ENCODE measurements at places on chromosomes 6 and 20. TPM values are rescaled to one million over a fixed set of nuclear protein-coding genes. Genes with fewer than 3 reads are reported as not detected.
A peak's percentile ranks its signal among the peaks of the same experiment; 100 is the strongest.

The NKX2-4 gene
- not detected for total RNA-seq

The ZHX3 gene
- 4.9 TPM for total RNA-seq

- no peak for DNase-seq
- no peak overlapping the region for H3K4me3 ChIP-seq
- H3K27ac ChIP-seq, result no peak overlapping the region
- no peaks in the 10 kb centered on the region for H3K27me3 ChIP-seq
Measured at GRCh38 chr20:50625986-50626677, 65.2 kb downstream of the RIPOR3 start.

GRCh38 chr6:132907914-132908313 lies 93.5 kb downstream of the RPS12 start:
- H3K36me3 ChIP-seq, result no peaks in the 10 kb centered on the region
- no peak overlapping the region for H3K4me3 ChIP-seq
- DNase-seq, result no peak
- H3K27ac ChIP-seq, result no peak overlapping the region

- H3K4me1 ChIP-seq, result no peaks in the 10 kb centered on the region
- H3K27me3 ChIP-seq, result no peaks in the 10 kb centered on the region
- H3K27ac ChIP-seq, result no peak overlapping the region
- DNase-seq, result no peak
- H3K36me3 ChIP-seq, result peaks cover 2% of the 10 kb centered on the region
Measured at GRCh38 chr6:24431045-24431451, 28.3 kb downstream of the MRS2 start.

The SLCO4A1 gene
- total RNA-seq, result 1.9 TPM

GRCh38 chr6:56524891-56525703 lies 117.6 kb downstream of the DST start:
- no peak overlapping the region for H3K27ac ChIP-seq
- DNase-seq, result no peak
- no peaks in the 10 kb centered on the region for H3K36me3 ChIP-seq

DNA sequence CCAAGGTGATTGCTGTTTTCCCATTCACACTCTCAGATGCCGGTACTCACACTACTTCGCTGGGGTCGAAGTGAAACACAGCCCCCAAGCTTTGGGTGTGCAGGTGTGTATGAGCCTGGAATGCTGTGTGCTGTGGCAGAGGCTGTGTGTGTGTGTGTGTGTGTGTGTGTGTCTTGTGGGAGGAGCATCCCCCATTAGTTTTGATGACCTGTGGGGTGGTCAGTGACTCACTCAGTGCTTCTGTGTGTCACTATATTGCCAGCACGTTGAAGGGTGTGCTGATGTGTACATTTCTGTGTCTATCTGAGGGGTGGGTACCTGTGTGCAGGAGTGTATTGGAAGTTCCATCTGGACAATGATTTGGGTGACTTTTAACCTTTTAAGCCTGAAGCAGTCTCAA lies 5.0 kb upstream of the SLC12A5 start:
- peaks cover 68% of the 10 kb centered on the region for H3K27me3 ChIP-seq
- H3K36me3 ChIP-seq, result peaks cover 11% of the 10 kb centered on the region
- DNase-seq, result no peak
- H3K4me1 ChIP-seq, result peaks cover 25% of the 10 kb centered on the region
- peak overlapping the region; percentile 86 for H3K4me3 ChIP-seq

GRCh38 chr6:53581173-53581773 lies 36.4 kb upstream of the GCLC start:
- H3K27ac ChIP-seq, result no peak overlapping the region
- H3K4me3 ChIP-seq, result no peak overlapping the region
- no peaks in the 10 kb centered on the region for H3K36me3 ChIP-seq
- no peaks in the 10 kb centered on the region for H3K27me3 ChIP-seq

- peaks cover 57% of the 10 kb centered on the region for H3K4me1 ChIP-seq
- H3K27me3 ChIP-seq, result no peaks in the 10 kb centered on the region
- H3K36me3 ChIP-seq, result peaks cover 2% of the 10 kb centered on the region
- no peak for DNase-seq
Measured at GRCh38 chr20:32204205-32205109, 3.1 kb downstream of the PLAGL2 start.

The DEFB115 gene
- not detected for total RNA-seq

DNA sequence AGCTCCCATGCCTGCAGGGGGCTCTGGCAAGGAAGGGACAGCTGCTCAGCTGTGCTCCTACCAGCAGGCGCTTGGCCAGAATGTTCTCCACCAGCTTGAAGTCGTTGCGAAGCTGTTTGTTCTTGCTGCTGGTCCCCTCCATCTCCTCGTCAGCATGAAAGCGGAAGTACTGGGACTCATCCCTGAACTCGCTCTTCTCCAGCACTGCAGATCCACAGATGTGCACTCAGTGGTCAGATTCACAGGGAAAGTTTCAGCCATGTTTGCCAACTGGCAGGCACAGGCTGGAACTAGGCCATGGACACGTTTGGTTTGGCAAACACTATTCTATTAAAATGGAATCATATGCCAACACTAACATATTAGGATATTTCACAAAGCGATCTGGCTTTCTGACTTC lies 167.9 kb downstream of the PREX1 start:
- DNase-seq, result no peak
- H3K4me3 ChIP-seq, result no peak overlapping the region
- H3K27me3 ChIP-seq, result no peaks in the 10 kb centered on the region
- peaks cover 37% of the 10 kb centered on the region for H3K36me3 ChIP-seq

DNA sequence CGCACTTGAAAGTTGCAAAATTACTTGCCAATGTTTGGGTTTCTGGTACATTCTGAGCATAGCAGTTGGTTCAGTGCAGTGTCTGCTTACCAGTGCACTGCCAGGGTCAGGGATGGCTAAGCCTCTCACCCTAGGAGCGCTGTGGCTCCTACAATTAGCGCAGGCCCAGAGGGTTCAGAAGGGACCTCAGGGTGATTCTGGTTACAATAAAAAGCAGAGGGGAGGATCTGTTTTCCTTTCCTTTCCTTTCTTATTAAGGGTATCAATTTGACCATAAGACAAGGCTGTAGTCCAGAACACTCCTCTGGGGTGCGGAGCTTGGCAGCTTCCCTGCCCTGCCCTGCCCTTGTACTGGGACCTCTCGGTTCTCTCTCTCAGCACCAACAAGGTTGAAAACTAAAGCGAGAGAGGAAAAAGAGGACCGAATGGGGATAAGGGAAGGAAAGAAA lies 2.6 kb downstream of the MAFB start:
- H3K36me3 ChIP-seq, result peaks cover 1% of the 10 kb centered on the region
- peaks cover 8% of the 10 kb centered on the region for H3K4me1 ChIP-seq
- no peak overlapping the region for H3K4me3 ChIP-seq
- no peak overlapping the region for H3K27ac ChIP-seq
- H3K27me3 ChIP-seq, result peaks cover 74% of the 10 kb centered on the region
- DNase-seq, result no peak

DNA sequence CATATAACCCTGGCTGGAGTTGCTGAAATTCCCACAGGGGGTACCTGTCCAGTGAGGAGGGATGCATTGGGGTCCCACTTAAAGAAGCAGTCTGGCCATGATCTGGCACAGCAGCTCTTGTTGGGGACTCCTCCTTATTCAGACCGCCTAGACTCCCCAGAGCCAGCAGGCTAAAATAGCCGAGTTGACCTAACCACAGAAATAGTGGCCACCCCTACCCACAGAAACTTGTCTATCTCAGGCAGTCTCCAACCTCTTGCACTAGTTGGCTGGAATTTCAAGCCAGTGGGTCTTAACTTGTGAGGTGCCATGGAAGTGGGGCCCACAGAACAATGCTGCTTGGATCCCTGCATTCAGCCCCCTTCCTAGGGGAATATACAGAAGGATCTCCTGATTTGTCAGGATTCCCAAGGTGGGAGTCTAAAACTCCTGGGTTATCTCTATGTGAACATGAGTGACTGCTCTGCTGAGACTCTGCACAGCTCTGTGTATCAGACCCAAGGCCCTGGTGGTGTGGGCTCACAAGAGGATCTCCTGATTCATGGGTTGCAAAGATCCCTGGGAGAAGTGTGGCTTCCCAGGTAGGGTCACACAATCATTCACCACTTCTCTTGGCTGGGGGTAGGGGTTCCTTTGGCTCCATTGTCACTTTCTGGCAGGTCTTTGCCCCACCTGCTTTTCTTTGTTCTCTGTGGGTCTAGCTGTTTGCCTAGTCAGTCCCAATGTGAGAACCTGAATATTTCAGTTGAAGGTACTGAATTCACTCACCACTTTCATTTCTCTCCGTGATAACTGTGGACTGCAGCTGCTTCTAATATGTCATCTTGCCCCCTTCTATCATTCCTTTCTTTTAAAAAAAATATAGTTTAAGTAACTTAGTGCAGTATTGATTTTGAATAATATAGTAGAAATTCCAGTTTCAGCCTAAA lies 65.5 kb upstream of the CLVS2 start:
- no peak overlapping the region for H3K4me3 ChIP-seq
- H3K4me1 ChIP-seq, result no peaks in the 10 kb centered on the region
- H3K27ac ChIP-seq, result no peak overlapping the region
- no peaks in the 10 kb centered on the region for H3K27me3 ChIP-seq
- H3K36me3 ChIP-seq, result no peaks in the 10 kb centered on the region
- no peak for DNase-seq

The CCN6 gene
- not detected for total RNA-seq

DNA sequence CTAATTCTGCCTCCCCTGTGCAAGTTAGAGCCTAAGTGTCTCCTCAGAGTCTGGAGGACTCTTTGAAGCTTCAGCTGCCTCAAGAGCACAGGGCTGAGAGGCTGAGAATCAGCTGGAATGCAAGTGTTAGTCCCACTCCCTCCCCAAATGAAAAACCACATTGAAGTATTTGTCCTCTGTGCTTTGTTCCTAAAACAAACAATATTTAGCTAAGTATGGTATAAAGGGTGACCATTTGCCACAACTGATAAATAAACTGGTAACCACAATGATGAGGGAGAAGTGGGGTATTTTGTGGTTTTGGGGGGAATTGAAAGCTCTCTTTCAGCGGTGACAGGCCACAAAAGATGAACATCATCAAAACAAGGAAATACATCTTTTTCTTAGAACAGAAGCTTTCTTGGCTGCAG lies 91.7 kb upstream of the HDDC2 start:
- no peak for DNase-seq
- H3K27me3 ChIP-seq, result peaks cover 27% of the 10 kb centered on the region
- H3K36me3 ChIP-seq, result no peaks in the 10 kb centered on the region
- no peak overlapping the region for H3K27ac ChIP-seq
- H3K4me3 ChIP-seq, result peak overlapping the region; percentile 41
- peaks cover 6% of the 10 kb centered on the region for H3K4me1 ChIP-seq

The HLA-G gene
- total RNA-seq, result 0.85 TPM

DNA sequence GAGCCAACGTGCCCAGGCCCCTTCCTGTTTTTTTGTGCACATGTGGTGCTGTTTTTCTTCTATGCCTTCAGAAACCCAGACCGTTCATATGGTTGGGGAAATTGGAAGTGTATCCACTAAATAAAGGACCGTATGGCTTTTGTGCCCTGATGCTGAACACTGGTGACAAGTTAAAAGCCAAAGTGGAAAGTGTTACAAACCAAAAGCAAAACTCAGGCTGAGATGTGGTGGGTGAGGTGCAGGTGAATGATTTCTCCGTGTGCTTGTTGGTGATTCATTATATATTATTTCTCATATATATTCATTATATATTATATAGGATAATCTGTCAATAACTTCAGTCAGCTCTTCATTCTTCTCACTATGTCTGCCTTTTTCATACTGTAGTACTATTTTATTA lies 148.6 kb downstream of the SOBP start:
- H3K36me3 ChIP-seq, result peaks cover 2% of the 10 kb centered on the region
- DNase-seq, result no peak
- no peak overlapping the region for H3K4me3 ChIP-seq
- no peaks in the 10 kb centered on the region for H3K4me1 ChIP-seq

The OPRM1 gene
- not detected for total RNA-seq

GRCh38 chr20:50394569-50394968 lies 115.6 kb upstream of the PTPN1 start:
- peaks cover 2% of the 10 kb centered on the region for H3K36me3 ChIP-seq
- H3K4me1 ChIP-seq, result peaks cover 7% of the 10 kb centered on the region
- no peak overlapping the region for H3K4me3 ChIP-seq
- H3K27ac ChIP-seq, result peak overlapping the region; percentile 6
- peaks cover 5% of the 10 kb centered on the region for H3K27me3 ChIP-seq
- DNase-seq, result no peak

DNA sequence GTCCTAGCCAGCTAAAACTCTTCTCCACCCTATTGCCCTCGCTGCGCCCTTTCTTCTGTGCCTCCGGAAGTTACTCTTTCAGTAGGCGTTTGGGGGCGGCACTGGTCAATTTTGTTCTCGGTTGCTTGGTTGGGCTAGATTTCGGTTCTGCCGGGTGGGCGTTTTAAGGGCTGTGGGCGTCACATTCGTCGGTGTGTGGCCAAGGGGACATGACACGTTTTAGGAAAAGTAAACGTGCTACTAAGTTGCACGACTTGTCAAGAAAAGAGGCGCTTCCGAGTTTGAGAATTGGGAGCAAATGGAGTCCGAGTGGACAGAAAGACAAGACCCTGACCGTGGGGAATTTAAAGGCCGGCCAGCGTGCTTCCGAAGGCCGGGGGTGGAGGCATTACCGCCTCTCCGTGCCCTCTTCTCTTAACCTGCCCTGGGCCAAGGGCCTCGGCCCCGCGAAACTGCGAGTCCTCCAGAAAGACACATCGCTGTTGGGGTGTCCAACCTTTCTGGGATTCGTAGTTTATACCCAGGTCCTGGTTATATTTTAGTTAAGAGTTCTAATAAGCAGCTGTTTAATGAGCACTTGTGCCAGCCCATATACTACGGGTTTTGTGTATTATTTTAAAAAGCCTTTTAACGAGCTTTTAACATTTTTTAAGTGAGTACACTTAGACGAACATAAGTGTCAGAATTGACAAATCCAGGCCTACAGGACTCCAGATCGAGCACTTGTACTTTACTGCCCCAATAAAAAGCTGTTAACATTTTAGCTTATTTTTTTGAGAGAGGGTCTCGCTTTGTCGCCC lies 664 bp upstream of the BAG6 start:
- H3K27ac ChIP-seq, result peak overlapping the region; percentile 97
- peak overlapping the region; percentile 96 for H3K4me3 ChIP-seq

All from T-helper 17 cell (primary cell).